Breast epithelium (tissue), 4 donors: ENCODE measurements at places on chromosomes 7 and 10.
A peak's percentile ranks its signal among the peaks of the same experiment; 100 is the strongest.

GRCh38 chr7:12456506-12456905 is 52.8 kb upstream of the VWDE start:
- no peaks in the 10 kb centered on the region for H3K4me1 ChIP-seq
- no peaks in the 10 kb centered on the region for H3K36me3 ChIP-seq
- no peak overlapping the region for H3K4me3 ChIP-seq
- no peak for DNase-seq
- no peak overlapping the region for H3K27ac ChIP-seq
- no peaks in the 10 kb centered on the region for H3K27me3 ChIP-seq

DNA sequence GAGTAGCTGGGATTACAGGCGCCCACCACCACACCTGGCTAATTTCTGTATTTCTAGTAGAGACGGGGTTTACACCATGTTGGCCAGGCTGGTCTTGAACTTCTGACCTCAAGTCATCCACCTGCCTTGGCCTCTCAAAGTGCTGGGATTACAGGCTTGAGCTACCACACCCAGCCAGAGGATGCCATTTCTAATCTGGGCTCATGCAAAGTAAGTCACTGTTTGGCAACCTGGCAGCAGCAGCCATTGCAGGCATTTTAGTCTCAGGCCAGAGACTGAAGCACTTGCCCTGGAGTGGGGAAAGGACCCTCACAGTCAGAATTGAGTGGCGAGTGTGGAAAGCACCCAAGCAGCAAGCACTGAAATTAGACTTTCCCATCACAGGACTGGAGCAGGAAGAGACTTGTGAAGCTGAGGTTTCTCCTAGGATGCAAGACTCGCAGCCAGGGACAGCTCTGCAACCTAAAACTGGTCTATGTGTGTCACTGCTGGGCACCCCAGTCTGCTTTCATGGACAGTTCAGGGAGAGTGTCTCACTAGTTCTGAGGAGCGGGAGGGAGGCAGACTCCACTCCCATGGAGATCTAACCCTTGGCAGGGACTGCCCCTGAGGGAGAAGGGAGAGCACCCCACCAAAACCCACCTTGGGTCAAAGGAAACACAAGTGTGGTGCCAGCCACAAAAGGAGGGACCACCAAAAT is 27.6 kb downstream of the SNX13 start:
- no peaks in the 10 kb centered on the region for H3K27me3 ChIP-seq
- no peaks in the 10 kb centered on the region for H3K4me1 ChIP-seq
- no peaks in the 10 kb centered on the region for H3K36me3 ChIP-seq
- no peak overlapping the region for H3K27ac ChIP-seq

GRCh38 chr10:48466611-48467240 is 138.1 kb downstream of the ARHGAP22 start:
- H3K27ac ChIP-seq = no peak overlapping the region
- H3K4me1 ChIP-seq = no peaks in the 10 kb centered on the region
- H3K4me3 ChIP-seq = peak overlapping the region; percentile 63
- peak; percentile 48 for DNase-seq
- no peaks in the 10 kb centered on the region for H3K36me3 ChIP-seq

DNA sequence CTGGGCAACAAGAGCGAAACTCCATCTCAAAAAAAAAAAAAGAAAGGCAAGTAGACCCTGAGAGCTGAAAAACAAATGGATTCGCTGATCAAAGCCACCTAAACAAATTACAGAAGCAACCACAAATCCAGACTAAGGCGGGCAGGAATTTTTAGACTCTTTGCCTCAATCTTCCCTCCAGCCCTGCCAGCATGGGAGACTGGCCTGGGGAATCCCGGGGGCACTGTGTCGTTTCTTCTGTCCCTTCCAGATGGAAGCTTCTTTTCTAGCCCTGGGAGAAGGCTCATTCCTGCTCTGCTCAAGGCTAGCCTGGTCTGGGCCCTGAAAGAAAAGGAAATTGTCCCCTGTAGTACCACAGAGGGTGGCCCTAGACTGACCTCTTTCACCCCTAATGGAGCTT is 15.6 kb upstream of the SERPINE1 start:
- no peaks in the 10 kb centered on the region for H3K36me3 ChIP-seq
- no peak overlapping the region for H3K27ac ChIP-seq
- H3K27me3 ChIP-seq = no peaks in the 10 kb centered on the region
- no peak overlapping the region for H3K4me3 ChIP-seq
- DNase-seq = no peak

GRCh38 chr7:39527296-39527695 is 38.9 kb upstream of the YAE1 start:
- H3K27me3 ChIP-seq = no peaks in the 10 kb centered on the region
- H3K36me3 ChIP-seq = no peaks in the 10 kb centered on the region
- no peak for DNase-seq
- H3K27ac ChIP-seq = no peak overlapping the region
- H3K4me1 ChIP-seq = no peaks in the 10 kb centered on the region

- no peaks in the 10 kb centered on the region for H3K27me3 ChIP-seq
- DNase-seq = no peak
- no peak overlapping the region for H3K4me3 ChIP-seq
- H3K27ac ChIP-seq = no peak overlapping the region
Observed at GRCh38 chr7:146146831-146147486, 30.4 kb downstream of the CNTNAP2 start.

GRCh38 chr7:4168541-4168940 is 513.6 kb upstream of the FOXK1 start:
- no peak for DNase-seq
- no peaks in the 10 kb centered on the region for H3K4me1 ChIP-seq
- no peaks in the 10 kb centered on the region for H3K27me3 ChIP-seq
- H3K4me3 ChIP-seq = no peak overlapping the region

GRCh38 chr10:75209921-75210281 is 695 bp upstream of the VDAC2 start:
- no peaks in the 10 kb centered on the region for H3K36me3 ChIP-seq
- H3K4me3 ChIP-seq = peak overlapping the region; percentile 92
- no peaks in the 10 kb centered on the region for H3K27me3 ChIP-seq
- peaks cover 12% of the 10 kb centered on the region for H3K4me1 ChIP-seq
- peak; percentile 75 for DNase-seq
- peak overlapping the region; percentile 100 for H3K27ac ChIP-seq
